ENCODE measurements at places on chromosomes 12 and 14. TPM values are rescaled to one million over a fixed set of nuclear protein-coding genes. Genes with fewer than 3 reads are reported as not detected.

SERPINA1 gene
- total RNA-seq: 9.1 TPM

- no peak for DNase-seq
These were observed 26.2 kb upstream of the GPATCH2L start for GRCh38 chr14:76125511-76125910.

ALDH1L2 gene
- total RNA-seq: 1.5 TPM

DNA sequence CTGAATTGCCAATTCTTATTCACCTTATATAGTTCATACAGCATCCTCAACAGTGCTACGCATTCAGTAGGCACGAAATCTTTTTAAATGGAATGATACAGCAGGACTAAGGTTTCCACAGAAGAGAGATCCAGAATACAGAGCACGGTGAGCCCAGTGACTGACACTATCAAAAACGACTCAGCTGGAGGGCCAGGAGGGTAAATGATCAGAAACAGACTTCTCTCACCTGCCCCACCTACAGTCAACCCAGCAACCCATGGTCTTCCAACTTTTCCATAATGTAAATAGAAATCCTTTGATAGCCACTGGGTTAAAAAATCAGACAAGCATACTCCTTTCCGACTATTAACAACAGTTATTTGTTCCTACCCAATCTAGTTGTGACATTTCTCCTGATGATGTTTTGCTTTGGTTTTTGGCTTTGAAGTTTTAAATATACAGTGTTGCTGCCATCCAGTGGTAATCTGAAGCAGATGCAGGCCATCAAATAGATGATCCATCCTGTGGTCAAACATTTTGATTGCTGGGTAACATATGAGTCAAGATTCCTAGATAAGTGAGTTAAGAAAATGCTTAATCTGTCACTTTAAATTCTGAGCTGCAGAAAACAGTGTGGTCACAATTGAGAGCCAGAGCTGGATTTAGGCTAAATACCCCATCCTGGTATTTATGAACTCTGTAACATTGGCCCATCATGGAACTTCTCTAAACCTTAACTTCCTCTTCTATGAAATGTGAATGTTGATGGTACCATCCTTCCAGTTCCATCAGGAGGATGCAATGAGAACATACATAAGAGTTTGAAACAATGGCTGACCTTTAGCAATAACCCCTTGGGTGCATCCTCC is 42.0 kb downstream of the GPHB5 start:
- DNase-seq: peak; percentile 21

TMEM30B gene
- 0.12 TPM for total RNA-seq

- no peak for DNase-seq
These were observed 780 bp upstream of the SLC41A2 start for GRCh38 chr12:104958805-104959334.

KICS2 gene
- 18.1 TPM for total RNA-seq

DNA sequence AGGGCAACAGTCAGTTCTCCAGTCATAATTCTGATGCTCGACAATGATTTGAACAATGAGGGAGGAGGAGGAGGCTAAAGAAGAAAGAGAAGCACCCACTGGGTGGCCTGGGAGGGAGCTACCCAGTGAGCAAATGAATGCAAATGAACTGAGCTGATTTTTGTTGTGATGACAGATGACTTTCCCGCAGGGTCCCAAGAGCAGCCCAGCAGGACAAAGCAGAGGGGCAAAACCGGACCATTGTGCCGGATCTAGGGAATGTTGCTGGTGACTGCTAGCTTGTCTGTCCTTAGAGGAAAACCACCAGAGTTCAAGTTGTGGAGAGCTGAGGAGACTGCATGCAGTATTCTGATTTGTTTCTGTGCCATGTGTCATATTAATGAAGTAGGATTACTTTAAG is 162.8 kb downstream of the MON2 start:
- no peak for DNase-seq

DNA sequence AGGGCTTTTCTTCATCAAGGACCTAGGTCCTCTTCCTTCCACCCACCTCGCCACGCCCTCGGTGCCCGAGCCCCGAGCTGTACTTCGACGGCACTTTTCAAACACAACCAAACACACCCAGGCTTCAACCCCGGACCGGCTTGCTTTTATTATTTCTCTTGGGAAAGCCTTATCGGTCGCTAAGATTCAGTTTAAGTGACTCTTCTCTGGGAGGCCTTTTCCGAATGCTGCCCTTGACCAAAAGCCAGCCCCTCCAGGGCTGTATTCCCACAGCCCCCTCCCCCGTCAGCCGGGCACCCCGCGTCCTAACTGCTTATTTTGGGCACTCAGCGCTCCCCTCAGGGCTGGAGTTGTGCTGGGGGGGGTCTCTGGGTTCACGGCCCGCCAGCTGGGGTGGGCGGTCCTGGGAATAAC is 644 bp upstream of the PPP4R4 start:
- DNase-seq: no peak

DNA sequence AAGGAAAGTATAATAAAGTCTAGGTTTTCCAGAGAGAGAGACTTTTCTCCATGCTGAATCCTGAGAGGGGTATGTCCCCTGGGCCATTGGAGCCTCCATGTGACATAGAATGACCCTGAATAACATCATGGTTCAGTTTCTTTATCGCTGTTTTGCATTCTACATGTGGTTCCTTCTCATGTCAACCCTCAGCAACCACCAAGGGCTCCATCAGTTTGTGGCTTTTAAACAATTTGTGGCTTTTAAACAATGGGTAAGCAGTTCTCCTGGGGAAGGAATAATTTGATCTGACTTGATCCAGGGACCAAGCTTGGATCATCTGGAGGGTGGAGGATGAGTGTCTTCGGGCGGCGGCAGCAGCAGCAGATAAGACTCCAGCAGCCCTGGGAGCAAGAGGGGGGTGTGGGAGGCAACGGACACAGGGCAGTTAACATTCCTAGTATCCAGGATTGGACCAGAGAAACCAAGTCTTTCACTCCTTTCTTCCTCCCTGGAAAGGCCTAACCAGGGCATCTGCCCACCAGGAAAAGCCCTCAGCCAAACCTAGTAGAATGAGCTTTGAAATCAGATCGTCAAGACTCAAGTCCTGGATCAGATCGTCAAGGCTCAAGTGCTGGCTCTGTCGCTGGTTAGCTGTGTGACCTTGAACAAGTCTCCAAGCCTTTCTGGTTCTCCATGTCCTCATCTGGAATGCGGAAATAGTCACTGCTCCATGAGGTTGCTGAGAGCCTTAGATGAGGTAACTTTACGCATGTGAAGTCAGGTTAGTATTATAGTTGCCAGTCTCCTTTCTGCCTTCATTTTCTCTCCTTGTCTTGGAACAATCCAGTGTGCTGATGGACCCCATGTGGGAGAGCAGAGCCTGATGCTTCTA is 27.8 kb upstream of the FAM222A start:
- DNase-seq: no peak

ABCC9 gene
- total RNA-seq: 0.05 TPM

- DNase-seq: no peak
These were observed 377.7 kb downstream of the GLT1D1 start for GRCh38 chr12:129230995-129231394.

DNA sequence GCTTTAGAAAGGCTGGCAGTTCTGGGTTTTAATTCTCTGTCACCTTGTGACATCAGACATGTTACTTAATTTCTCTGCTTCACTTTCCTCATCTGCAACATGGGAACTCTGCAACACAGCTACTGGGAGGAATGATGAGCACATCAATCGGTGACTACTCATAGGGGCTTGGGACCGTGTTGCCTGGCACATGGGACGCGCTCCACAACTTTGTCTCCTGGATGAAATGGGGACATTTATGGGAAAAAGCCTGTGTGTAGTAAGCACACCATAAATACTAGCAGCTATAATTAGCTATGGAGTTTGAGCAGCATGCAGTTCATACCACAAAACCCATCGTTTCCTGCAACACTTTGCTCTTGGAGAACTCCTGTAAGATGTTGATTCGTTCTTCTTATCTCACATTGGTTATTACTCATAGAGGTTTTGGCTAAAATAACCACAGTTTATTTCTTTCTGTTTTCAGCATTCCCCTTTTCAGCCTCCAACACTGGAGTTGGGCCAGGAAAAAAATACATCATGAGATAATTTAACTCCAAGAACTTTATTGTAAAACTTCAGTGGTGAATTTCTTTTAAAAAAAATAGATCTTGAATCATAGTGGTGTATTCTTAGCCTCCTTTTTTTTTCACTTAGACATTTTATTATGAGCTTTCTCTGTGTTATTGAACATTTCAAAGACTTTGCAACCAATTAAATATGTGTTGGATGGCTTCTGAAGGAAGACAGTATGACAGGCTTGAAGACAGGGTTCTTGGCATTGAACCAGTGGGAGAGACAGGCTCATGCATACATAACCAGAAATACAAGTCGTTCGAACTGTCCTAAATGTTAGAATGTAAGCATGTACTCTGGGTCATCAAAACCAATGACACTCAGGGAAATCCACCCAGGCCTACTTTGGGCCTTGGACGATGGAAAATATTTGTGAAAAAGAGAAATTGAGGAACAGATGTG is 72.7 kb downstream of the RIN3 start:
- DNase-seq: no peak

DNA sequence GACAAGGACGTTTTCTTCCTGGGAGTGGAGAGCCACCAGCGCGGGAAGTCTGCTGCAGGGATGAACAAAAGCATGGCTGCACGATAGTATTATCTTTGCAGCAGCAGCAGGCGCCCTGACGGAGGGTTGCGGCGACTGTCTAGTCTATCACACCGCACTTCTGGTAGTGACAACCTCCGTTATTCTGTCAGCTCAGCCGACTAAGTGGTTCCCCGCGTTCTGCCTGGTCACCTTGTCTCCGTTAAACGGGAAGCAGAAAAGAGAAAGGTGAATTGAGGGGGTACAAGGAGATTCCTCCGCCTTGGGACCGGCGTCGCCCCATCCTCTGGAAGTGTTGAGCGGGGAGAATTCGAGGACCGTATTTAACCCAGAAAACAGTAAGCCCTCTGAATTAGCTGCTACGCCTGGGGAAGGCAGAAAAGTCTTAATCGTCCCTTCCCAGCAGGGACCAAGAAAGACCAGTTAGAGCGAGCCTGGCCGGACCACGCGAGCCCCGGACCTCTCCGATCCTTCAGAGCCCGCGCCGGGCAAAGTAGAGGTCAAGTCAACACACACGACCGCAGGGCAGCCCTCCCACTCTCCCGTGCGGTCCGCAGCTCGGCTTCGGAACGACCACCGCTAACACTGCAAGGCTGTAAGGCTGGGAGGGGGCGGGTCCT is 536 bp upstream of the DAAM1 start:
- DNase-seq: no peak

- no peak for DNase-seq
These were observed 84.2 kb downstream of the GCH1 start for GRCh38 chr14:54818201-54819133.

GRCh38 chr14:22555384-22556011 is 33.5 kb downstream of the DAD1 start:
- no peak for DNase-seq

GRCh38 chr12:57037264-57037663 is 12.7 kb downstream of the MYO1A start:
- no peak for DNase-seq

DNA sequence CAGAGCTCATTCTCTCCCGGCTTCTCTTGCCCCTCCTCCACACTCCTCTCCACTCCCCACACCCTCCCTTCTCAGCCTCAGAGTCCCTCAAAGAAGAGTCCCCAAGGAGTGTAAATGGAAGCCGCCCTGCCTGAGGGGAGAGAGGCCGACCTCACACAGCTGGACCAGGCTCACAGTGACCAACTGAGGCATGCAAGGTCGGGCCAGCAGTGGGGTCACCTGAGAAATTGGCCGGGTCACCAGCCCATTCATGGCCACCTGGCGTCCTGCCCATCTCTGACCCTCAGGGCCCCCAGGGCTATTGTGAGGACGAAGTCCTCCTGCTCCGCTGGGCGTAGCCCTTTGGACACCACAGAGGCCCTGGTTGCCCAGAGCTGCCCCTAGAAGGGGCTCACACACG is 49.5 kb upstream of the NUAK1 start:
- no peak for DNase-seq

DNA sequence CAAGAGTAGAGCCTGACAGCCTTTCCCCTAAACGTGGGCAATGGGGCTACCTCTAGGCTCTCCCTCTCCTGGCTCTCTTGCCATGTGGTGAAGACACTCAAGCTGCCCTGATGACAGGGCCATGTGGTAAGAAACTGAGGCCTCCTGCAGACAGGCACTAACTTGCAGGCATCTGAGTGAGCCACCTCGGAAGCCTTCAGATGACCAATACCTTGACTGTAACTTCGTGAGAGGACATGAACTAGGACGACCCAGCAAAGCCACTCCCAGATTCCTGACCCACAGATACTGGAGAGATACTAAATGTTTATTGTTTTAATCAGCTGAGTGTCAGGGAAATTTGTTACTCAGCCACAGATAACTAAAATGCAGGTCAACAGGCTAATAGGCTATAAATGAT is 96.4 kb downstream of the EFCAB11 start:
- no peak for DNase-seq

SLC39A5 gene
- 0.66 TPM for total RNA-seq

- DNase-seq: no peak
These were observed 411.4 kb upstream of the LMO3 start for GRCh38 chr12:17017402-17017801.

- DNase-seq: peak; percentile 54
These were observed 67.4 kb downstream of the ACTN1 start for GRCh38 chr14:68911594-68912227.

CLEC14A gene
- total RNA-seq: 0.10 TPM

TAS2R20 gene
- 0.76 TPM for total RNA-seq

DNA sequence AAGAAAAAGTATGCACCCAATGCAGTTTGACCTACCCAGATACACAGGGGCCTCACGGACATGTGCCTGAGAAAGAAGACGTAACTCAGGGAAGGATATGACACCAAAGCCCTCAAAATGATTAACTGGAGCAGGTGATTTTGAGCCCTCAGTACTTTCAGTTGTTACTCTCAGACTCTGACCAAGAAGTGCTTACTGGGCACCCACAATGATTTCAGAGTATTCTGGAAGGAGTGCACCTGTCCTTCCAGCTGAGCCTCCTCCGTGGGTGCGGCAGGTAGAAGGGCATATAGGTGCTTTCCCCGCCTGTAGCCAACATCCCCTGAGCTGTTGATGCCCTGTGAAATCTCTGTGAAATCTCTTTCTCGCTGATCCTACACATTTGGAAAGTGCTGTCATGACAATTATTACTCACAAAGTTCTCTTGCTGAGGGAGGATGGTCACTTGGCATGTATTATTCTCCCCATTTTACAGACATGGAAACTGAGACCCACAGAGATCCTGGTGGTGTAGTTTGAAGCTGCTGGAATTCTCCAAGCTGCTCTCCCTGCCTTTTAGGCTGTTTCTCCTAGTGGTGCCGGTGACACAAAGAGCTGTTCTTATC is 154.3 kb upstream of the CCND2 start:
- no peak for DNase-seq

DNA sequence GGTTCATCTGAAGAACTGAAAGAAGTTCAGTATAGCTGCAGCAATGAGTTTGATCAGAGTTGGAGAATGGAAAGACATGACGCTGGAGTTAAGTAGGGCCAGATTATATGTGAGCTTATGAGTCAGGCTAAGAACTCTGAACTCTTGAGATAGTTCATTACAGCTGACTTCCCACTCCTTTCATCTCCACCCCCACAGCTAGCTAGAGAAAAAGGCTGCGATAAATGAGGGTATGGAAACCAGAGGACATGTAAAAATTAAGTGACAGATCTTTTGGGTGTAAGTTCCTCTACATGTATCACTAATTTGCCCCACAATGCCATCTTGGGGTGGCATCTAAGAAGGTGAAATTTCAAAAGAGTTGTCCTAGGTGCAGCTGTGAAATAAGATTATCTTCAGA is 28.6 kb downstream of the PYM1 start:
- no peak for DNase-seq

GRCh38 chr14:102737402-102738372 is 39.6 kb upstream of the TRAF3 start:
- no peak for DNase-seq

- no peak for DNase-seq
These were observed 95.3 kb upstream of the SLC35F4 start for GRCh38 chr14:57960946-57961785.

Data from HCT116 (cell line).